ENCODE measurements at places on chromosomes 5 and 9.

- DNase-seq, result no peak
Observed at GRCh38 chr5:128662997-128663396, 125.0 kb upstream of the FBN2 start.

- no peak for DNase-seq
Observed at GRCh38 chr9:91117959-91118703, 243.6 kb downstream of the AUH start.

DNA sequence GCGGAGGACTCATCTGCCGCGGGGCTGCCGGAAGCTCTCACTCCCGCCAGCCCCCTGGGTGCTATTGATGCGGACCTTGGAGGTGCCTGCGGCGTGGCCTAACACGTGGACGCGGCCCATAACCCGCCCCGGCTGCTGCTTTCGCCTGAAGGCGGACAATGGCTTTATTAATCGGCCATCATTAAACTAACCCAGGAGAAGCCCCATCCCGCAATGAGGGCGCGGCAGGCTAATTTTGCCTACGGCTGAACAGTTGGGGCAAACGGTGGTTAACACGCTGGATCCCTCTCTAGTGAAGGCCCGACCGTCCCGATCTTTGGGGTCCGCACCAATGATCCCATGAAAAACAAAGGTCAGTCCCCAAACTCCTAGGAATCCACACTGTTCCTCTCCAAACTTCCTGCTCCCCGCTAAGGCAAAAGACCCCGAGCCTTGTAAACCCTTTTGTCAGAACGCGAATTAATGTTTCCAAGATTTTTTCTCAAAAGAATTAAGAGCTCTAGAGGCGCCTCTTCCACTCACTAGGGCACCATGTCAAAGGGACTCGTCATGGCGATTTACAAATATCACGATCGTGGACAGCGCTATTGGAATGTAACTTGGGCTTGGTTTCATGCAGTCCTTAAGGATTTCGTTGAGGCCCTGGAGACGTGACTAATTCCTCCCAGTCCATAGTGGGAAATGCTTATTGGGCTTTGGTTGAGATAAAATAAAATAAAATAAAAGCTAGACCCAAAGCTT is 193.1 kb downstream of the MEF2C start:
- no peak for DNase-seq

DNA sequence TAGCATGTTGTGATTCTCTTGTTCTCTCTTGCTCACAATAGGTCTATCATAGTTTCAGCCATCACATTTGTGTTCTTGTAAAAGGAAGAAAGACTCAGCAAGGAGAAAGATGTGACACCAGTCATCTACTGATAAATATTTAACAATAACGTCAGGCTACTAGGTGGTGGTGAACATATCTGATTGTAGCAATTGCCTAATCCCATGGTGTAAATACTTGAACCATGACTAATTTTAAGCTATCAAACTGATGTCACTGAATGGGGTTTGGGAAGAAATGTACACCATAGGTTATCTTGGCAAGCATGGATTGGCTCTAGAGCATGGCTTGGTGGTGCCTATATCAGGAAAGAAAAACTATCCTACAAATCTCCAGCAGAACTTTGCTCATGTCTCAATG is 16.6 kb downstream of the DMRTA1 start:
- no peak for DNase-seq

GRCh38 chr5:80491296-80491695 is 3.4 kb downstream of the FAM151B start:
- no peak for DNase-seq

- no peak for DNase-seq
Observed at GRCh38 chr9:120851449-120851848, 8.7 kb upstream of the PSMD5 start.

- DNase-seq, result no peak
Observed at GRCh38 chr9:105436783-105437182, 11.1 kb upstream of the FSD1L start.

DNA sequence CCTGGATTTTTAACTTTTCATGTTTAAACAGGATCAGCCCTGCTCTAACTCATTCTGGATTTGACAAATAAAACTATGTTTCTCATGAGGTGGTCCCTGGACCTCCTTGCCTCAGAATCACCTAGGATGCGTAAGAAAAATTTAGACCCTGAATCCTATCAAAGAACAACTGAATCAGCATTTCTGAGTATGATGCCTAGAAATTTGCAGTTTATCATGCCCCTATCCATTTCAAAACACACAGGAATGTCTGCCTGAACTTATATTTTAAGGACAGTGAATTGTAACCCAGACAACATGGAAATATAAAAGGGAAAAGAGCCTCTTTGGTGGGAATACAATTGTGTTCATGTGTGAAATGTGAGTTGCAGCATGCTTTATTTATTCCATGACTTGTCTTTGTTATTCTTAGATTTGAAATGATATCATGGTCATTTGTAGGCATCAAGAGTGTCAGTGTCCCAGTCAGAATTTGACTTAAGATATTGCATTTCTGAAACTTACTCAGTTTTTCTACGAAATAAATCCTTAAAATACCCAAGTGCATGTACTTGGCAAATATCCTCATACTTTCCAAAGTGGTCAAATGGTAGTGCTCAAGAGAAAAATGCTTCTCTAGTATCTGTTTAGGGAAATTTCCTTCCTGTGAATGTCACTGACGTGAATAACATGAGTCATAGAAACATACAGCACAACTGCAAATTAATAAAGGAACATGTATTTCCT is 144.3 kb downstream of the GIN1 start:
- DNase-seq, result no peak

- DNase-seq, result no peak
Observed at GRCh38 chr5:39198127-39198526, 21.2 kb downstream of the FYB1 start.
